MG63 (cell line): ENCODE measurements at places on chromosomes 7 and 10. TPM values are rescaled to one million over a fixed set of nuclear protein-coding genes. Genes with fewer than 3 reads are reported as not detected.

Gene NKX2-3
- total RNA-seq, result 0.46 TPM in 1 of 2 replicates, not detected in the other

Gene CDNF
- total RNA-seq, result 0.92 TPM in 1 of 2 replicates, not detected in the other

Gene TFR2
- total RNA-seq, result 0.33 TPM in 1 of 2 replicates, not detected in the other

Gene NET1
- total RNA-seq, result 9.3 and 18.4 TPM in 2 replicates

Gene RSPH10B
- not detected in 2 replicates for total RNA-seq

Gene MMD2
- not detected in 2 replicates for total RNA-seq

Gene GPRIN2
- total RNA-seq, result not detected in 2 replicates

Gene FAM25A
- total RNA-seq, result 12.0 TPM in 1 of 2 replicates, not detected in the other
